ENCODE measurements at places on chromosomes 6 and 20. TPM values are rescaled to one million over a fixed set of nuclear protein-coding genes. Genes with fewer than 3 reads are reported as not detected.
A peak's percentile ranks its signal among the peaks of the same experiment; 100 is the strongest.

GRCh38 chr6:68527691-68528090, 107.4 kb upstream of the ADGRB3 start:
- no peaks in the 10 kb centered on the region for H3K36me3 ChIP-seq
- H3K4me1 ChIP-seq: no peaks in the 10 kb centered on the region
- no peak for DNase-seq
- no peak overlapping the region for H3K27ac ChIP-seq
- no peaks in the 10 kb centered on the region for H3K27me3 ChIP-seq
- no peak overlapping the region for H3K4me3 ChIP-seq

LY6G5C gene
- total RNA-seq: 4.4 TPM

- no peak overlapping the region for H3K27ac ChIP-seq
- H3K27me3 ChIP-seq: no peaks in the 10 kb centered on the region
- H3K36me3 ChIP-seq: no peaks in the 10 kb centered on the region
These were observed 312.5 kb downstream of the EYA4 start for GRCh38 chr6:133553652-133554051.

DNA sequence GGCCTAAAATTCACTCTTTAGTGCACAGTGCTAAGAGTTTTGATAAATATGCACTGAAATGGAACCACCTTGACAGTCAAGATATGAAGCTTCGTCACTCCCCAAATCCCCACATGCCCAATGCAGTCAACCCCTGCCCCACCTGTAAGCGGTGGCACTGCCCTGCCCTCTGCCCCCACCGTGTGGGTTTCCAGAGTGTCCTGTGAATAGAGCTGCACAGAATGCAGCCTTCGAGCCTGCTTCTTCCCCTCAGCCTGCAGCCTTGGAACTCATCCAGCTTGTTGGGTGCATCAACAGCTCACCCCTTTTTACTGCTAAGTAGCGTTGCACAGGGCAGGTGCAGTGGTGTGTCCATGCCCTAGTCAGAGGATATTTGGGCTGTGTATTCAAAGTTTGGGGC, 216.3 kb downstream of the SYNDIG1 start:
- H3K27ac ChIP-seq: no peak overlapping the region
- H3K4me1 ChIP-seq: no peaks in the 10 kb centered on the region

GRCh38 chr20:25005661-25006060, 13.1 kb upstream of the APMAP start:
- H3K36me3 ChIP-seq: no peaks in the 10 kb centered on the region
- peak overlapping the region; percentile 30 for H3K27ac ChIP-seq
- H3K4me1 ChIP-seq: peaks cover 5% of the 10 kb centered on the region
- H3K4me3 ChIP-seq: no peak overlapping the region
- no peaks in the 10 kb centered on the region for H3K27me3 ChIP-seq

- no peak overlapping the region for H3K27ac ChIP-seq
- no peak overlapping the region for H3K4me3 ChIP-seq
- DNase-seq: no peak
These were observed 121.1 kb downstream of the CDC5L start for GRCh38 chr6:44508646-44509045.

DNA sequence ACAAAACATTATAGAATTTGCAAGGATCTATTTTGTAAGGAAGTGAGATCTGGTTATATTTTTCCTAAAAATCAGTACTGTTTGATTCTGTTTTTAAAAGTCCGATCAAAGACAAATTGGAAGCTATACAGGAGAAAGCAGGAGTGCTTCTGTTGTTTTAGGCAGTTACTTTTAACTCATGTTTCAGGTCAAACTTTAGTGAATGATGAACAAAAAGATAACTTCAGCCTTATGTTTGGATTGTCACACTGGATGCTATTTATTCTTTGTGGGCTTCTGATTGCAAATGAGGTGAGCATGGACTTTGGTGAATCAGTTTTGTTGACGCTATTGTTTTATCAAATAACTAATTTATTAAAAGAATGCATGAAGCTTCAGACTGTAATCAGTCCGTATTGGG, 228.7 kb upstream of the SLC35B3 start:
- DNase-seq: no peak
- no peak overlapping the region for H3K27ac ChIP-seq
- no peaks in the 10 kb centered on the region for H3K27me3 ChIP-seq
- no peaks in the 10 kb centered on the region for H3K36me3 ChIP-seq
- H3K4me1 ChIP-seq: no peaks in the 10 kb centered on the region
- no peak overlapping the region for H3K4me3 ChIP-seq

DNA sequence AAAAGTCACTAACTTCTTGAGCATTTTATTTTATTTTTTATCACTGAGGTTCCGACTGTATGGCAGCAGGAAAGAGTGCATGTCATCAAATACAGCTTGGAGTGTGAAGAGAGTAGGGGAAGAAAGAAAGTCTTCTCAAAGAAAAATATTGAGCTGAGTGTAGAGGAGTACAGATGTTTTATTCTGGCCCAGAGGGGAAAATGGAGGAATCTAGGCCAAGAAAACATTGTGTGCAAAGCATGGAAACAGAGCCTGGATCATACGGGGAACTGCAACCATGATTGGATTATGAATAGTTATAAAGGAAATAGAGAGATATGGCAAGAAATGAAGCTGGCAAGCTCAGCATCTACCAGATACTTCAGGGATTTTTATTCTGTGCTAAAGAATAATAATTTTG, 104.2 kb upstream of the SCGN start:
- DNase-seq: no peak
- H3K36me3 ChIP-seq: no peaks in the 10 kb centered on the region
- H3K27me3 ChIP-seq: no peaks in the 10 kb centered on the region
- H3K27ac ChIP-seq: no peak overlapping the region

SLC35D3 gene
- not detected for total RNA-seq

BPI gene
- total RNA-seq: not detected

- H3K27me3 ChIP-seq: no peaks in the 10 kb centered on the region
- no peaks in the 10 kb centered on the region for H3K36me3 ChIP-seq
- no peak overlapping the region for H3K4me3 ChIP-seq
- H3K27ac ChIP-seq: no peak overlapping the region
- H3K4me1 ChIP-seq: no peaks in the 10 kb centered on the region
These were observed 16.7 kb downstream of the EDN3 start for GRCh38 chr20:59316911-59317731.

DNA sequence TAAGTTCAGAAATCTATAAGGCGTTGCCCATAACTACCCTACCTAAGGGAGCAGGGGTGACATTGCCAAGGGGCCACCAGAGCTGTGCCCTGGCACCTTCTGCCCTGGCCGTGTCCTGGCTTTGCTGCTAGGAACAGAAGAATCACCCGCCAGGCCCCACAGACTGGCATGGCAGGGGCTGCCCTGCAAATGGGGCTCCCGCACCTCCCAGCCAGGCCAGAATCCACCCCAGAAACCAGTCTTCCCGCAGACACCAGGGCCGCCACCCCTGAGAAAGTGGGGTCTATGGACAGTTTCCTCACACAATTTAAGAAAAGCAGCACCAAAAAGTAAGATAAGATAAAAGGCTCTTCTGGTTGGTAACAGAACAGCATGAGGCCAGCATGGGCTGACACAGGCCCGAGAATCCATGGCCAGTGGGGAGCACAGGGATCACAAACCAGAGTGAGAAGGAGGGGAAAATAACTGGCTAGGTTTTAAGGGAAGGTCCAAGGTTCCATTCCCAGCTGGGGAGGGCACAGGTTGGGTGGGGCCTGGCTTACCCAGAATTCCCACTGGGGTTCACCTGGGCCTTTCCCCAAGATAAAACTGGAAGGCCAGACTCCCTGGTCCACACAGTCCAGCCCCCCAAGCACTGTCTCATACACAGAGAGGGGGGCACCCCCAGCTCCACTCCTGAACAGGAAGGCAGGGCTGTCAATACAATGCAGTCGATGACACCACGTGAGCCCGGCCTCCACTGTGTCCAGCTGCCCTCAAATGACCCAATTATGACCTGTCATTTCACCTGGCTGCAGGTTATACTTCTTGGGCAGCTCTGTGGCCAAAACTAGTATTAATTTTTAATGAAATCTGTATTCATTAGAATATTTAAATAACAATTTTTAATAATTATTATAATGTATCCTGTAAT, 59.4 kb downstream of the PYGB start:
- H3K36me3 ChIP-seq: no peaks in the 10 kb centered on the region
- no peak overlapping the region for H3K4me3 ChIP-seq
- no peaks in the 10 kb centered on the region for H3K4me1 ChIP-seq
- H3K27me3 ChIP-seq: no peaks in the 10 kb centered on the region
- H3K27ac ChIP-seq: no peak overlapping the region

GRCh38 chr20:38987777-38988176, 25.6 kb downstream of the DHX35 start:
- peak overlapping the region; percentile 68 for H3K27ac ChIP-seq
- DNase-seq: no peak
- H3K4me3 ChIP-seq: no peak overlapping the region
- H3K36me3 ChIP-seq: no peaks in the 10 kb centered on the region

SLC12A5 gene
- total RNA-seq: not detected

GPR6 gene
- total RNA-seq: not detected

DNA sequence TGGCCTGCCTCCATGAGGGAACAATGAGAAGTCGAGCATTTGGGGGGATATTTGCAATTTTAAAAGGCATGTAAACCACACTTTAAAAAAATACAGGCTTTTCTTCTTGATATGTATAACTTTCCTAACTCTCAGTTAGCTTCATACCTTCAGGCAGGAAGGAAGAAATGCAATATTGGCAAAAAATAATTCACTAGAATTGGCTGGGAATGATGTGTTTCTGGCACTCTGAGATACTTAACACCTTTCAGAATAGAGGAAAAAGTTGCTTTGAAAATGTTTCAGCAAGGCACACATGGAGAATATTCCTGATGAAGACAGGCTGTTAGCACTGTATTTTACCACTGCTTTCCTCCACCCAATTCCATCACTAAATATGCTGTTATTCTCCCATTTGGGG, 747.6 kb downstream of the HDGFL1 start:
- no peaks in the 10 kb centered on the region for H3K4me1 ChIP-seq
- H3K27me3 ChIP-seq: no peaks in the 10 kb centered on the region
- H3K27ac ChIP-seq: no peak overlapping the region
- H3K36me3 ChIP-seq: no peaks in the 10 kb centered on the region
- no peak overlapping the region for H3K4me3 ChIP-seq

DNA sequence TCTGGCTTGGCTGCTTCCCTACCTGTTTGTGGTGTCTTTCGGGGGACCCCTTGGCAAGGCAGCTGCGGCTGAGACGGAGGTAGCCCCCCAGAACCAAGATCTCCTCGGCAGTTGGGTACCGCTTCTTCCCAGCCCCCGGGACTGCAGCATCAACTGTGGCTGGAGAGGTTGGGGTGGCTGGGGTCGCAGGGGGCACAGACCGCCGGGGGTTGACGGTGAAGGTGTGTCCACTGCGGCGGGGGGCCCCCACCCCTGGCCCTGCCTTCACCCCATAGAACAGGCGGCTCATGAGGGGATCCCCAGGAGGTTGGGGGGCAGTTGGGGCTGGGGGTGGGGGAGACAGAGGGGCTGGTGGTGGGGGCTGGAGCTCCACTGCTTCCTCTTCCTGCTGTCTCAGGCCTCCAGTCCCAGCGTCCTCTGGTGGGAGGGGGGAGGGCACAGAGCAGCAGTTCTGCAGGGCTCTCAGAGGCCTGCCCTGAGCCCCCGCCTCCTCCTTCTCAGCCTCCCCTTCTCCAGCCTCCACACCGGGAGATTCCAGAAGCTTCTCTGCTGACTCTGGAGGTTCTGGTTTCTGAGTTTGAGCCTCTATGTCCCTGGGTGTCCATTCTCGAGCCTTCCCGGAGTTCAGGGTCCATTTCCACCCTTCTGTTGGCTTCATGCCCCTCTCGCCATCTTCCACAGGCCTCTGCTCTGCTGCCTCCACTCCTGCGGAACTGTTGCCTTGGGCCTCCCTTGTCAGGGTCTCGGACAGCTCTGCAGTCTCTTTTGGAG, 1.9 kb downstream of the PPP1R18 start:
- peak overlapping the region; percentile 99 for H3K4me3 ChIP-seq
- H3K27me3 ChIP-seq: no peaks in the 10 kb centered on the region
- DNase-seq: peak; percentile 45
- H3K4me1 ChIP-seq: peaks cover 29% of the 10 kb centered on the region
- no peaks in the 10 kb centered on the region for H3K36me3 ChIP-seq
- H3K27ac ChIP-seq: peak overlapping the region; percentile 99

TEAD3 gene
- total RNA-seq: 17.6 TPM

- no peak for DNase-seq
- H3K36me3 ChIP-seq: no peaks in the 10 kb centered on the region
- no peaks in the 10 kb centered on the region for H3K27me3 ChIP-seq
- H3K27ac ChIP-seq: no peak overlapping the region
These were observed 6.3 kb upstream of the MROH8 start for GRCh38 chr20:37185686-37186085.

- H3K27me3 ChIP-seq: no peaks in the 10 kb centered on the region
- no peaks in the 10 kb centered on the region for H3K36me3 ChIP-seq
- H3K27ac ChIP-seq: no peak overlapping the region
These were observed 26.7 kb upstream of the COL10A1 start for GRCh38 chr6:116152620-116153019.

DNA sequence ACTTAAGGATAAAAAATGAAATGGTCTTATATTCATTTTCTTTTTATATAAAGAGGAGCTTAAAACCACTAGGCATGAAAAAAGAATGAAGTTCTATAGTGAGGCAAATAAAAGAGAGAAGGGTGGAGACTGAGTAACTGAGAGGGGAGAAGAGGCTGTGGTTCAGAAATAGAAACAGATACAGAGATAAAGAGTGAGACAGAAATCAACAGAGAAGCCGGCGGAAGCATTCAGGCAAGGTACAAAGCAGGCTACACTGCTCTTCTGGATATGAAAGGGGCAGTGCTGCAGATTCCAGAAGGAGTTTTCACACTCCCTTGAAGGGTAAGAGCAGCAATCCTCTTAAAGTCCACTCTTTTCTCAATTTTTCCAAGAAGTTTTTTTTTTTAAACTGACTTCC, 29.9 kb downstream of the NFATC2 start:
- no peak overlapping the region for H3K27ac ChIP-seq
- no peaks in the 10 kb centered on the region for H3K27me3 ChIP-seq
- no peak for DNase-seq
- no peaks in the 10 kb centered on the region for H3K4me1 ChIP-seq

DNA sequence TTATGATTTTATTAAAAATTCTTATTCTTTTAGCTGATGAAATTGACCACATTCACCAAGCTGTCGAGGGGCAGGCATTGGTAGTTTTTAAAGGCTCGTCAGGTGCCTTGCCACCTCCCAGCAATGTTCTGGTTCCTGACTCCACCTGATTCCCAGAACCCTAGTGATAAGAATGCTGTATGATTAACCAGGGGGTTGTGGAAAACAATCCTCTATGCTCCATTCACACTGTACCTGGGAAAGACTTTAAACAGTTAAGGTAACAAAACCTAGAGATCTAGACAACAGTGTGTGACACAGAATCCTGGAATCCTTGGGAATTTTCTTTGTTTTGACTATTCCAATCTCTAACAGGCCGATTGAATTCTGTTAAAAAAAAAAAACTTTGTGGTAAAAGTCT, 165.7 kb upstream of the OLIG3 start:
- no peaks in the 10 kb centered on the region for H3K4me1 ChIP-seq
- H3K4me3 ChIP-seq: no peak overlapping the region
- no peaks in the 10 kb centered on the region for H3K36me3 ChIP-seq
- no peak for DNase-seq

- H3K36me3 ChIP-seq: no peaks in the 10 kb centered on the region
- H3K27me3 ChIP-seq: no peaks in the 10 kb centered on the region
- no peak overlapping the region for H3K27ac ChIP-seq
- DNase-seq: peak; percentile 39
- H3K4me1 ChIP-seq: no peaks in the 10 kb centered on the region
These were observed 34.2 kb downstream of the PKIG start for GRCh38 chr20:44616604-44616964.

All from uterus (tissue), 4 donors.